GM20000 (cell line): ENCODE measurements at places on chromosomes 1 and 21.

DNA sequence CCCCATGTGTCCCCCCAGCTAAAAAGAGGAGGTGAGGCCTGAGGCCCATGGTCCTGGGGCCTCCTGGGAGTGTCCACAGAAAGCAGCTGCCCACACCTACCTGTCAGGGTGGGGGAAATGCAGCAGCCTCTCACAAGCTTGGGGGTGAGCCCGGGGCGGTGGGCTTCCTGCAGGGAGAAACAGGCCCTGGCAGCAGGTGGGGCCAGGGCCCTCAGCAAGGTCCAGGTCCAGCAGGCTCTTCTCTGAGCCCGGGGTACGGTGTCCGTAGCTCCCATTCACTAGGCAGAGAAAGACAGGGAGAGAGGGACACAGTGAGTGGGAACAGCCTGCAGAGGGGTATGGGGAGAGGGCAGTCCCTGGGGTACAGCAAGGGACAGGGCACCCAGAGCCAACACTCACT is 139.0 kb downstream of the GLIS1 start:
- no peak for DNase-seq

DNA sequence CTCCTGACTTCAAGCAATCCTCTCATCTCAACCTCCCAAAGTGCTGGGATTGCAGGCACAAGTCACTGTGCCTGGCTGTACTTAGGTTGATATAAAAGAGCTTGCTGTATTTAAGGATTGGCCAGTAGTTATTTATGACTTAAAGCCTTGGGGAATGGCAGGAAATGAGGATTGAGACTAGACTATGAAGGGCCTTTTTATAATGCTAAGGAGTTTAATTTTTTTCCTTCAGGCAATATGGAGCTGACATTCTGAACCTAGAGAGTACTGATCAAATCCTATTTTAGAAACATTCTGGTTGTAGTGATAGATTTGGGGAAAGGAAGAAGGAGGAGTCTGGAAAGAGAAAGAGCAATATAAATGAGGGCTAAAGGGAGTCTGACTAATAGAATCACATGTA is 44.7 kb downstream of the MSH4 start:
- DNase-seq, result no peak

GRCh38 chr1:15400627-15401026 is 9.1 kb upstream of the EFHD2 start:
- DNase-seq, result no peak

DNA sequence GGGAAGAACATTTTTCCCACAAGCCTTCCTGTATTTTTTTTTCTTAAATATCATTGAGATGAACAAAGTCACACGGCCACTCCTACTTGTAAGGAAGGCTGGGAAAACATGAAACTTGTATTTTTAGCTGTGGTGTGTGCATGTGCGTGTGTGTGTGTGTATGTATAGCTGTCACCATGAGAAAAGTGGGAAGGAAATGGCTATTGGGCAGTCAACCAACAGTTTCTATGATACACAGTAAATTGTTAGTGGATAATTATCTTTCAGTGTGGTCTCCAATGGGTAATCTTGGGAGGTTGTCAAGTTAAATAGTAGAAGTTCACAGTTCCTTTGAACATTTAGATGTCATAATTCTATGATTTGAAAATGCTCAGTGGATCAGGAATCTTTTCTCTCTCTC is 132.7 kb upstream of the USP24 start:
- no peak for DNase-seq

DNA sequence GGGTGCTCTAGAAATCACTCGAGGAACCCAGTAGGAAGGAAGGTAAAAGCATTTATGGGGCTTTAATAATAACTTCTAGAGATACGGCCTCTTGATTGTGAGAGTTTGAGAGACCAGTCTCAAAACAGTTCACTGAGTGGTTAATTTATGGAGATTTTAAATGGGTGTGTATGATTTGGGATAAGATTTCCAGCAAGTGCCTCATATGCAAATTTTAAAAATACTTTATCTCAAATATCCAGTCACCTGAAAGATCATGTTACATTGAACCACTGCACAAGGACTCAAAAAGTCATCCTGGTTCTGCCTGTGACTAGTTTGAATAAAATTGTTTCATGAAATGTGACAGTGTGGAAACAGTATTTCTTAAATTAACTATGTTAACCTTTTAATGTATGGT is 64.5 kb downstream of the HUNK start:
- DNase-seq, result no peak

GRCh38 chr1:107153014-107153413 is 12.2 kb downstream of the NTNG1 start:
- no peak for DNase-seq

- no peak for DNase-seq
These were observed 120.3 kb downstream of the PTPRU start for GRCh38 chr1:29356663-29357062.
